Nasal cavity respiratory epithelium epithelial cell of viscerocranial mucosa (primary cell): ENCODE measurements at places on chromosomes 4 and X. TPM values are rescaled to one million over a fixed set of nuclear protein-coding genes. Genes with fewer than 3 reads are reported as not detected.

ADH1B gene
- not detected in 2 replicates for total RNA-seq

SEC24D gene
- 23.3 and 29.7 TPM in 2 replicates for total RNA-seq

UCP1 gene
- not detected in 2 replicates for total RNA-seq

PNMA6A gene
- total RNA-seq, result 0.34 and 0.57 TPM in 2 replicates

NFXL1 gene
- total RNA-seq, result 20.5 and 26.3 TPM in 2 replicates

SHISA3 gene
- total RNA-seq, result not detected in 2 replicates
